ENCODE measurements at places on chromosomes 13 and 19.

- no peak for DNase-seq
Measured at GRCh38 chr13:71610876-71611275, 256.1 kb downstream of the DACH1 start.

- no peak for DNase-seq
Measured at GRCh38 chr13:26488236-26489003, 69.1 kb upstream of the WASF3 start.

GRCh38 chr19:38769635-38770211 is 3.6 kb downstream of the LGALS7 start:
- peak; percentile 90 for DNase-seq

GRCh38 chr13:21006141-21007005 is 55.0 kb downstream of the LATS2 start:
- no peak for DNase-seq

- no peak for DNase-seq
Measured at GRCh38 chr13:46207828-46208227, 3.9 kb upstream of the LRRC63 start.

- DNase-seq = no peak
Measured at GRCh38 chr19:42595550-42596172, 937 bp upstream of the CEACAM8 start.

- DNase-seq = no peak
Measured at GRCh38 chr19:41994521-41994971, 516 bp upstream of the ATP1A3 start.

GRCh38 chr19:50516456-50516855 is 2.7 kb upstream of the ASPDH start:
- no peak for DNase-seq

DNA sequence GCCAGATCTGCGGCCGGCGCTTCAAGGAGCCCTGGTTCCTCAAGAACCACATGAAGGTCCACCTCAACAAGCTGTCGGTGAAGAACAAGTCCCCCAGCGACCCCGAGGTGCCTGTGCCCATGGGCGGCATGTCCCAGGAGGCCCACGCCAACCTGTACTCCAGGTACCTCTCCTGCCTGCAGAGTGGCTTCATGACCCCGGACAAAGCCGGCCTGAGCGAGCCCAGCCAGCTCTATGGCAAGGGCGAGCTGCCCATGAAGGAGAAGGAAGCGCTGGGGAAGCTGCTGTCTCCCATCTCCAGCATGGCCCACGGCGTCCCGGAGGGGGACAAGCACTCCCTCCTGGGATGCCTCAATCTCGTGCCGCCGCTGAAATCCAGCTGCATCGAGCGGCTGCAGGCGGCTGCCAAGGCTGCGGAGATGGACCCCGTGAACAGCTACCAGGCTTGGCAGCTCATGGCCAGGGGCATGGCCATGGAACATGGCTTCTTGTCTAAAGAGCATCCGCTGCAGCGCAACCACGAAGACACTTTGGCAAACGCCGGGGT is 72.6 kb downstream of the ZNF536 start:
- no peak for DNase-seq

DNA sequence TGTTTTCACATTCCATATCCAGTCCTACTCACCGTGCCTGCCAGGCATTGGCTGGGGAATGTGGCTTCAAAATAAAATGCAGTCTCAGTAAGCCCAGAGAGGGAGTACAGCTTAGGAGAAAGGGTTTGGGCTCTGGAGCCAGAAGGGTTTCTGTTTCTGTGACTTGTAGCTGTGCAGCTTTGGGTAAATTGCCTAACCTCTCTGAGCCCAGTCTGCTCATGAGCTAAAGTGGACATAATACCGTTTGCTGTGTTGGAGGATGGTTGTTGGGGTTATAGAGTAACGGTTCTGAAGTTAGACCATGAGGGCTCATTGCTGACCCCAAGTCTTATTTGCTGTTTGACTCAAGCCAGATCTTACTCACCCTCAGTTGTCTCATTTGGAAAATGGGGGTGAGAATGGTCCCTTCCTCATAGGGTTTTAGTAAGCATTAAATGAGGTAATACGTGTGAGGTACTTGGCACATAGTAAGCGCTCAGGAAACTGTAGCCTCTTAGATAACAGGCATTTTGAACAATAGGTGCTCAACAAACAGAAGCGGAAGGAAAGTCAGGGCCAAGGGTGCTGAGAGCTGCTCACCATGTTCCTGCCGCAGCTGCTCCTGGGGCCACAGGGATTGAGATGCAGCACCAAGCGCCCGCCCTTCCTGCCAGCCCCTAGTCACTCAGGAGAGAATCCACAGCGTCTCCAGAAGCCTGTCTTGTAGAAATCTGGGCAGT is 45.5 kb downstream of the C13orf42 start:
- no peak for DNase-seq

GRCh38 chr13:79386125-79386826 is 19.8 kb downstream of the RBM26 start:
- peak; percentile 36 for DNase-seq

DNA sequence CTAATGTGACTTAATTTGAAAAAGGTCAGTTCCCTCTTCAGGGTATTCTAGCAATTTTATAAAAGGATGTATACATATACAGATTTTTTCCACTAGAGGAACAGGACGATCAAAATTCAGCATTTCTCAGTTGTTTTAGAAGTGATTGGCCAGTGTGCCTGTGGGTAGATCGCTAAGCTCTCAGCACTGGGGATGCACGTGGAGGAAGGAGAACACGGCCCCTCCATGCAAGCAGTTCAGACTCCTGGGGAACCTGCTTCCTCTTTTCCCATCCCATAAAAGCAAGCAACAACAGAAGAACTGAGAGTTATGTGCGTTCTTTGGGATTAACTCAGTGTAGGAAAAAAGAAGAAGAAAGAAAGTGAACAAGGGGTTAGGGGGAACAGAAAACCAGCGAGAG is 328.8 kb downstream of the FOXO1 start:
- no peak for DNase-seq

DNA sequence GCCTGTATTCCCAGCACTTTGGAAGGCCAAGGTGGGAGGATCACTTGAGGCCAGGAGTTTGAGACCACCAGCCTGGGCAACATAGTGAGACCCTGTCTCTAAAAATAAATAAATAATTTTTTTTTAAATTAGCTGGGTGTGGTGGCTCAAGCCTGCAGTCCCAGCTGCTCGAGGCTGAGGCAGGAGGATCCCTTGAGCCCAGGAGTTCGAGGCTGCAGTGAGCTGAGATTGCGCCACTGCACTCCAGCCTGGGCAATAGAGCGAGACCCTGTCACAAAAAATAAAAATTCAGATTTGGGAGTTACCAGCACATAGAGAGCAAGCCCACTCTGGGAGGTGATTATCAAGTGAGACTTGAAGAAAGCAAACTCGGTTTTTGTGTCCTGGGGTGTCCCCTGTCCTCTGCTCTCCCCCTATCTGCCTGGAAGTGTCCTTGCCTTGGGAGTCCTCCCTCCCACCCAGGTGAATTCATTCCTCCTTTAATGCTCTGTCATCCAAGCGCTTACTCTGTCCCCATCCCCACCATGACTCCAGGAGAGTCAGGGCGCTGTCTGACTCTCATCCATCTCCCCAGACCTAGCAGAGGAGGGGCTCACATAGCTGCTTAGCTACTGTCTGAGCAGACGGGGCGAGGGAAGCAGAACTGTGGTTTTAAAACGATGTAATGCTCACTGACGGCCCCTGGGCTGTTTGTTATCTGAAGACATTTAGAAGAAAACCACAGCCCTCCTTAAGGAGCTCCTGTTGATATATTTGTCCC is 146.8 kb downstream of the STK24 start:
- DNase-seq = no peak

DNA sequence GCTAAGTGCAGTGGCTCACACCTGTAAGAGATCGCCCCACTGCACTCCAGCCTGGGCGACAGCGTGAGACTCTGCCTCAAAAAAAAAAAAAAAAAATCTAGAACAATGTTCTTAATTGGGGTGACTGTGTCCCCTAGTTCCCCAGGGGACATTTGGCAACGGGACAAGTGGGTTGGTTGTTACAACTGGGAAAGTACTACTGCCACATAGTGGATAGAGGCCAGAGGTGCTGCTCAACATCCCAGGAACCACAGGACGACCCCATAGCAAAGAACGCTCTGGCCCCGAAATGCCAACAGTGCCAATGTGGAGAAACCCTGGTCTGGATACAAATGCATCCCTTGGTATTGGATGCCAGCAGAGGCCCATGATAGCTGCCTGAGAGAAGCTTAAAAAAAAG is 11.8 kb downstream of the NLRP12 start:
- DNase-seq = no peak

DNA sequence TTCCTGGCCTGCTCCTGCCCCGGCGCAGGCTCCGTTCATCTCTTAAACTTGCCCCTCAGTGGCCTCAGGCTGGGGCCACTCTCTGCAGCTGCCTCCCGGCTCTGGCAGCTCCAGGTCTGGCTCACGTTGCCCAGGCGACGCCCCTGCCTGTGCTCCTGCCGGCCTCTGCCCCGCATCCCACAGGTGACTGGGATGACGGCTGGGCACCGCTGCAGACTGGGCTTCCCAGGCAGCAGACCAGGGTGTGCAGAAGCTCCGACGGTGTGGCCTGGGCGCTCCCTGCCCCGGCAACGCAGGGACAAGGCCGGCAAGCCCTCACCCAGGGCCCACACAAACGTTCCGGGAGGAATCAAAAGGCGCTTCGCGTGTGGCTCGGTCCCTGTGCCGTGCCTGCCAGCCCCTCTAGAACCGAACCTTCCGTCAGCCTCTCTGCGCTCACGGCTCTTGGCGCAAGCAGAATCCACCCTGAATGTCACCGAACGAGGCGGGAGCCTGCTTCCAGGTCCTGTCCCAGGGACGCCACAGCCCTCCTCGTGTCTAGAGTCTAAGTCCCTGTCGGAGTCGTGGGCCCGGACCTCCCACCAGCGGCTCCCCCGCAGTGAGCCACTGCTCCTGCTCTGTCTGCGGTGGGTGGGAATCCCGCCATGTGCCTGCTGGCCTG is 64.8 kb downstream of the MLLT1 start:
- no peak for DNase-seq

- DNase-seq = no peak
Measured at GRCh38 chr19:46726971-46727501, 10.1 kb upstream of the PRKD2 start.

GRCh38 chr13:48629277-48629676 is 24.5 kb upstream of the CYSLTR2 start:
- no peak for DNase-seq

GRCh38 chr19:3785451-3785937 is 687 bp downstream of the MATK start:
- peak; percentile 19 for DNase-seq

GRCh38 chr13:109725297-109725696 is 61.1 kb downstream of the IRS2 start:
- no peak for DNase-seq

- no peak for DNase-seq
Measured at GRCh38 chr13:19890030-19890429, 26.6 kb upstream of the ZMYM5 start.

DNA sequence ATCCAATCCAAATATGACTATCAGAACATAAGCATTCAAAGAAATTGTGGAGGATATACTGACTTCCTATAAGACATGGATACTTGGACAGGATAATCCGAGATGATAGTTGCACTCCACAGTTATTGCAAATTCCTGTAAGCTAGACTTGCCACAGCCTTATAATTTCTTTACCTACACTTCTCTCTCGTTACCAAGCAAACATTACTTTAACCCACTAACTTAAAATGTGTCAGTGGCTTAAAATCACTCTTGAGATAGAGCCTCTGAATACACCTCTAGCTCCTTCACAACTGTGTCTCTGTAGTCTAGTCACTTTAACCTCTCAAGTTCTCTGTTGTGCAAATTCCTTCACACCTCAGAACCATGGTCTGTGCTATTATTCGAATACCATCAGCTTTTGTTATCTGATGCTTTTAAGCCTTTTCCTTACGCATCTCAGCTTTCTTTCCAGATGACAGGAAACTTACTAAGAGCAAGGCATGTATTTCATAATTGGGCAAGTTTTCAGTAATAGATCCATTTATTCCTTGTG is 474.9 kb upstream of the MIR17HG start:
- no peak for DNase-seq

- peak; percentile 93 for DNase-seq
Measured at GRCh38 chr19:17001603-17002183, 24.9 kb downstream of the CPAMD8 start.

DNA sequence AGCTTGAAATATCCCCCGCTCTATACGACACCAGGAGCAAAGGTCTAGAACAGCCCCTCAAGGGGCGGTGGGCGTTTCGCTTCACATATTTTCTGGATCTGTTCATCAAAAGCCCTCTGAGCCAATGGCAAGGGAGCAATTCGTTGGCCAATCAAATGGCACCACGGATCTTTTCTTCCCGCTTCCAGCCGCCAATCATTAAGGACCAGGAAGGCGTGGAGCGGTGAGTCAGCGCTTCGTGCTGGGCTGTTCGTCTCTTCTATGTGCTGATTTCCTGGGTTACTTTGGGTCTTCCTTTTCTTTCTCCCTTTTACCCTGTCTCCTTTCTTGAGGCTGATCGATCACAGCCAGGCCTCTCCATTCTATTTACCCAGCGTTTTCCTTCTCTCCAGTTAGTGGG is at the start of gene NLRP4:
NLRP4 (plus strand) TSS at position 201 of the 400 bp plus-strand sequence. CDS start 15,541 bp downstream, outside the sequence.
- DNase-seq = no peak

DNA sequence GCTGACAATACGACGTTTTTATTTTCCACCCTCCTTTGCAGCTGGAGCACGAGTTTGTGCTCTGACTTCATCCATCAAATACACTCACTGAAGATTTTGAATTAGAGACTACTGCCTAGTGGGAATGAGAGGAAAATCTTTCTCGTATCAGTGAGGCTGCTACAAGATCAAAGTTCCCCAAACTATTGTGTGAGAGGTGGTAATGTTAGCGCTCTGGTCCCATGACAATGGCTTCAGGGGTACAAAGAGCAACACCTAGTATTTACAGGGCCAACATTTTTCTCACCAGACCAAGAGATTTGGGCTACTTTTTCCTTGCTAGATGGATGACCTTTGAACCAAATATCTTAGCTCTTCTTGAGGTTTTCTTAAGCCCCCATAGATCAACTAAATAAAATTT is 30.3 kb upstream of the PDX1 start:
- no peak for DNase-seq

DNA sequence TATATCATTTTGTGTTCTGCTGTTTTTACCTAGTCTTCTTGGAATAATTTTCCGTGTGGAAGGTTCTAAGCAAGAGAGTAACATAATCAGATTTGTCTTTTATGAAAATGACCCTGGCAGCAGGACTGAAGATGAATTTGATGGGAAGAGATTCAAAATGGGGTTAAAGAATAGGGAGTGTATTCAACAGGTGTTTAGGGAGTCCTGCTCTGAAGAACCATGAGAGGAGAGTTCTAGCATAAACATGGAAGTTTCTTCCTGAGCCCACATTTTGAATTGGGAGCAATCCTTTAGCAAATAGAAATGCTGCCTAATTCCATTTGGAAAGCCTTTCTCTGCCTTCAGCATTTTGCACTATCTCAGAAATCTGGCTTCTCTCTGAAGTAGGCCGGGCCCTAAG is 127.0 kb downstream of the CDK8 start:
- DNase-seq = no peak

- no peak for DNase-seq
Measured at GRCh38 chr19:49712397-49712859, 21.5 kb downstream of the CPT1C start.

- DNase-seq = no peak
Measured at GRCh38 chr13:68675209-68675608, 1432.4 kb upstream of the ATXN8OS start.

DNA sequence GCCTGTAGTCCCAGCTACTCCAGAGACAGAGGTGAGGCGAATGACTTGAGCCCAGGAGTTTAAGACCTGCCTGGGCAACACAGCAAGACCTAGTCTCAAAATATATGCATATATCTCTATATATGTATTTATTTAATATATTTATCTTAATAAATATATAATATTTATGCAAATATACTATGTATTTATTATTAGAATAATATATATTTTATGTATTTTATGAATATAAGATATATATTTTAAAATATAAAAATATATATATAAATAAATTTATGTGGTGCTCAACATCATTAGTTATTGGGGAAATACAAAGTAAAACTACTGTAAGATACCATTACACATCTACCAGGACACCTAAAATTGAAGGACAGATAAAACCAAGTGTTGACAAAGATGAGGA is 58.1 kb upstream of the IPO5 start:
- DNase-seq = no peak

All from CD4-positive, alpha-beta T cell treated with Interleukin-12 subunit alpha and Interleukin-12 subunit beta, for 1 hour (primary cell).